ENCODE measurements at places on chromosomes 1 and 21.
A peak's percentile ranks its signal among the peaks of the same experiment; 100 is the strongest.

DNA sequence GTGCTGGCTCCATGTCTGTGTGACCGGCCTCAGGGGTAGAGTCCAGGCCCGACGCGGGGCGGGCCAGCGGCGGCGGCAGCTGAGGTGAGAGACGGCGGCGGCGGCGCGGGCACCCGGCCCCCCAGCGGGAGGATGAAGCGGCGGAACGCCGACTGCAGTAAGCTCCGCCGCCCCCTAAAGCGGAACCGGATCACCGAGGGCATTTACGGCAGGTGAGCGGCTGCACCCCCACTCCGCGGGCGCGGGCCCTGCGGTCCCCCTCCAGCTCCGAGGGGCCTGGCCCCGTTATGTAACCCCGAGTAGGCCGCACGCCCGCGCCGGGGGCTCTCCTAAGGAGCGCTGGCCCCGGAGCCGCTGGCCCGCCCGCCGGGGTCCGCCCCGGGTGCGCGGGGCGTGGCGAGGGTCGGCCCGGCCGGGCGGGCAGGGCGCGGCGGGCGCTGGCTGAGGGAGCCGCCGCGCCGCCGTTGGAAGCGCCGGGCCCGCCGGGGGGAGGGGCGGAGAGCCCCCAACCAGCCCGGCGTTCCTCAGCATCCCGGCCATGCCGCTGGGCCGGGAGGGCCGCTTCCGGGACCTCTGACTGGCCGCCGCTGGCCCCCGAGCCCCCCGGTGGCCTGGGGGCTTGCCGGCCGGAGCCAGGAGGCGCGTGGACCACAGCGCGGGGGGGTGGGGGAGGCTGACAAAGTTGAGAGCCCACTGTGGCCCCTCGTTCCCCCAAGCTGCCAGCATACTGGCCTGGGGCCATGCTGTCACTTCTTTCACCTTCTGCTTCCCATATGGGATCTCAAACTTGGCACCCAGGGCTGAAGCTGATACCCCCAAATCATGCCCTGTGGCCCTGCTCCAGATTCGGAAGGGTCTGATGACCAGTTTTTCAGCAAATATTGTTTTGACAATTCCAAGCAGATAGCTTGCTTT is 527 bp downstream of the MACO1 start:
- DNase-seq: no peak

GRCh38 chr1:164567774-164568173 is 8.8 kb downstream of the PBX1 start:
- DNase-seq: no peak

- DNase-seq: peak; percentile 12
Measured at GRCh38 chr1:71054281-71054731, 6.7 kb upstream of the PTGER3 start.

DNA sequence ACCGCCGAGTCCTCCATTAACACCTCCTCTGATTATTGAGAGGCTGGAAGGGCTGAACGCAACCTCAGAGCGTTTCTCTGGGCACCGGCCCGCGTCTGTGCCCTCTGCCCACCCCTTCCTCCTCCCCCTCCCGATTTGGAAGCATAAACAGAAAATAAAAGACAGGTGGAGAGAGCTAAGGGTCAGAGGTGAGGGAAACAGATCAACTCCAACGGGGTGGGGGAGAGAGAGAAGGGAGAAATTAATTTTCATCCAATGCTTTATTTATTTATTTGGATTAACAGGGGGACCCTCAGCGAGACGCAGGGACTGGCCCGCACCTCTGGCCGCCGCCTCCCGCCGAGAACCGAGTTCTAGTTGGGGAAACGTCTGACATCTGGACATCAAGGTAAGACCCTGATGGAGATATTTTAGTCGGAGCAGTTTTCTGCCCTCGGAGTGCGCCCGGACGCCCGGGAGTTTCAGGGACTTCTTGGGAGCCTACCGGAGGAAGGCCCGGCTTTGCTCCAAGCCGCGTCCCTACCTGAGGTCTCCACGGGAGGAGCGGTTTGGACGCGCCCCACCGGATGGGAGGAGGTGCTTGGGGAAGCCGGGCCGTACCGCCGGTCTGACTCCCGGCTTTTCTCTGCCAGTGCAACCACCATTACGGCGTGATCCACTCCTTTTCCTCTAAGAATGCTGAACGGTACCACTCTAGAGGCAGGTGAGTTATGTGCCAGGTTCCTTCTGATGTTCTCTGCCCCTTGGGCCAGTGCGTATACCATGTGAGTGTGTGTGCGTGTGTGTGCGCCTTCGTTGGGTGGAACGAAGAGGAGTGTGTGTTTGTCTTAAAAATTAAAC is 5.1 kb upstream of the LHX9 start:
- peak; percentile 44 for DNase-seq

- DNase-seq: peak; percentile 49
Measured at GRCh38 chr1:92482665-92483609, 3.8 kb downstream of the GFI1 start.

GRCh38 chr1:227901239-227901905 is 46.4 kb downstream of the WNT9A start:
- DNase-seq: no peak

DNA sequence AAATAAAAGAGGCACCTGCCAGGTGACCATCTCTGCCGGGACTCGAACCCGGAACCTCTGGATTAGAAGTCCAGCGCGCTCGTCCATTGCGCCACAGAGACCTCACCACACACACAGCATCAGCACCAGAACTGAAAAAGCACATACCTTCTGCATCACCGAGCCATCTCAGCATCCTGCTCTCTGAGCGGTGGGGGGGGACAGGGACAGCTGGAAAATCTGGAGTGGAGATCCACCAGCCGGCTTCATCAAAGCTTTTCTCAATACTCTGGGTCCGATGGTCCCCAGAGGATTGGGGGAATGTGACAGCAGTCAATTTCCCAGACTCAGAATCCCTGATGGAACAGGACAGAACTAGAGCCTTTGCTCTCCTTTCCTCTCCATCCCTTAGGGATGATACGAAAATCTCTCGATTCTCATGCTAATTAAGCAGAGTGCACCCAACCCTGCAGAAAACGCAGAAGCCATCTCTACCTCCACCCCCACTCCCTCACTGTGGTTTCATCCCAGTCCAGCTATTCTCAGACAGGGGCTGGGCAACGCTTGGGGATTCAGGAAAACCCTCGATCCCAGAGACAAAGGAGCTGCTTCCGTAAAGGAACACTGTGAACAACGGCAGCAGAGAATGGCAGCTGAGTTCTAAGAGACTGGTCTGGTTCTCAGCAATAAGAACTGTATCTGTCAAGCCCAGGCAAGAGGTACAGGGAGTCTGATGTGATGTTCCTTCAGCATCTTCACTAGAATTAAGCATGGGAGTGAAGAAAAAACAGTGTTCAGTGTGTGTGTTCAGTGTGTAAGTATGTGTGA is 29.6 kb upstream of the CADM3 start:
- peak; percentile 15 for DNase-seq

DNA sequence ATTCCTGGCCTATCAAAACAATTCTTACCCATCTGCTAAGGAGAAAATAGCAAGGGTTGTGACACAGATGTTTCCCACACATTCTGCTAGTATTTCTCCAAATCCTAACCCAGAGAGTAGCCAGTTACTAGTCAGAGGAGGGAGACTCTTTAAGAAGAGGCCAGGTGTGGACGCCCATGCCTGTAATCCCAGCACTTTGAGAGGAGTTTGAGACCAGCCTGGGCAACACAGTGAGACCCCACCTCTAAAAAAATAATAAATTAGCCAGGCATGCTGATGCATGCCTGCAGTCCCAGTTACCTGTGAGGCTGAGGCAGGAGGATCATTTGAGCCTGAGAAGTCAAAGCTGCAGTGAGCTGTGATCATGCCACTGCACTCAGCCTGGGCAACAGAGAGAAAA is 28.6 kb downstream of the NVL start:
- no peak for DNase-seq

DNA sequence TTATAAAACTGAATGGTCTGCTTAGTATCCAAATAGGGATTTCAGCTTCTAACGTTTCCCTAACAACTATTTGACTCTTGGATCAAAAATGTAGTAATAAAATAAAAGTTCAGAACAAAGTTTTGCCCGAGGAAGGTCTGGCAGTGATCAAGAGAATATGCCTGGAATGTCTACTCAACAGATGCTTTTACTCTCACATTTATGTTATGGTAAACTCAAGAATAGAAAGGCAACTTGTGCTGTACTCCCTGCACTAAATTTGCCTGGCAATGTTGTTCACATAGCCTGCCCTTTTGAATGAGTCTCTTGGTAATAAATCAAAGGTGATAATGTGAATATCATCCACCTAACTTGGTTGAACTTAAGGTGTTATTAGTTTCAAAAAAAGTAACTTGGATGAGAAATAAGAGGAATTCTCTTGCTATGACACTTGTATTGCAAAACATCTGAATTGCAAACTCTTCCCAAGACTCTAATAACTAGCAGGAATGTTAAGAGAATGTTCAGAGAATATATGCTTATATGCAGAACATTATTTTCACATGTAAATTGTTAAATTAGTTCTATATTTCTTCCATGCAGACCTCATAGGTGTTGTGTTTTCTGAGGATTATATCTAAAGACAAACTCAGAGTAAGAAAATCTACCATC is 215.8 kb downstream of the COL24A1 start:
- no peak for DNase-seq

DNA sequence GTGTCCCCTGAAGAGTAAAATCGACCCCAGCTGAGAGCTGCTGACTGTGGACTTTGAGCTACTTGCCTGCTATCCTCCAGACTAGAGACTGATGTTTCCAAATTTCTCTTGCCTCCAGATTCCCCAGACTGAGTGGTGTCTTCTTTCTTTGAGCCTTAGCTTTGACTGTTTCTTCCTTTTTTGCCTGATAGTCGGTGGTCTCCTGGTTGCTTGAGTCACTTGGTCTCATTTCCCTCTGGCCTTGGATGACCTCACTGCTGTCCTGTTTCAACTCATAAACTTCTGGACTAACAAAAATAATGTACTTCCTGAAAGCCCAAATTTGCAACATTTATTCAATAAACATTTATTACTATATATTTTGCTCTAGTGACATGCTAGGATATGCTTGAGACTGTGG is 52.9 kb upstream of the DIPK1A start:
- no peak for DNase-seq

DNA sequence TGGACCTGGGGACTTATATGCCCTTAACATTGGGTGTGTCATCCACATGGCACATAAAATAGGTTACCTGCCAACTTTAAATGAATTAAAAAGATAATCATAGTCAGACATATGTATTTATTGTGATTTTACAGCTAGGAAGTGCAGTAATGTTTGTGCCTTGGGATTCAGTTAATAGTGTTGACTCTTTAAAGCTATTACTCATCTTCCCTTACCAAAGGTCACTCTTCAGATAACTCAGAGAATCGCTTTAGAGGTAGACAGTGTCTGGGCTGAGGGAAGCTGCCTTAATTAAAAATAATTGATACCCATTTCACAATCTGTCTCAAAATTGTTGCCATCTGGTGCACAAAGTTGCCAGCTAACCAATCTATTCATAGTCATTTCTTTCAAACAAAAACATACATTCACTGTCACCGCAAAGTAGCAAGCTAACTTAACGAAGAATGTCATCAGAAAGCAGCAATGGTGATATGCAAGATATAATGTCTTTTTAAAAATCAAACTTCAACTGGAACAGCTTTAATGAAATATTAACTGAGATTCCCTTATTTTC is 3.0 kb upstream of the KRTAP15-1 start:
- no peak for DNase-seq

DNA sequence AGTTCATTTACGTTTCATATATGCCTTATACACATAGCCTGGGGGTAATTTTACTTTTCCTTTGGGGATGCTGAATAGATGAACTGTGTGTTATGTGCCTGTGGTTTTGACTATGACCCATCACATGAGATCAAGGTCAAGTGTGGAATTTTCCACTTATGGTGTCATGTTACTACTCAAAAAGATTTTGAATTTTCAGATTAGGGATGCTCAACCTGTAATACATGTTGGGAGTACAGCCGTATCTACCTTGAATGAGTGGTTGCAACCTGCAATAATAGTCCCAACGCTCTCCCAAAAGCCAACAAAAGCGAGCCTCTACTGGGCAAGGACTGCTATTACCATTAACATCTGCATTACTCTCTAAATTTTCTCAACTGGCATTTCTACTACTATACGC is 68.5 kb upstream of the SDC3 start:
- DNase-seq: no peak

DNA sequence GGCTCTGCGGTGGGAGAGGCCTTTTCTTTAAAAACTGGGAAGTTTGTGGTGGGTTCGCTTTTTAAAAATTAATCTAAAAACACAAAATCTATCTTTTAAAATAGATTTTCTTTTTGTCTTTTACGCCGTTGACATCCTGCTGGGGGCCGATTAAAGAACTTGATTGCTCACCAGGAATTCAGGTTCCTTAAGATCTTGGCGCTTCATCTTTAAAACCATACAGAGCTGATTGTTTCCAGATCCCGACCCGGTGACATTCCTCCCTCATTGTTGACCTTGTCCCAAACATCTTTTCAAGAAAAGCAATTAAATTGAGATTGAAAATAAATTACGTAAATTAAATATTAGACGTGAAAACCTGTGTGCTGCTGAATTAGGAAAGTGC is 546 bp upstream of the ZNF697 start:
- no peak for DNase-seq

All from stimulated activated CD4-positive, alpha-beta T cell treated with anti-CD3 and anti-CD28 coated beads, Interleukin-15, amount 100 ng/mL, for 24 hours (primary cell).